ENCODE measurements at places on chromosomes 7 and 10. TPM values are rescaled to one million over a fixed set of nuclear protein-coding genes. Genes with fewer than 3 reads are reported as not detected.

GRCh38 chr7:816751-817671 lies 15.3 kb upstream of the SUN1 start:
- no peaks in the 10 kb centered on the region for H3K36me3 ChIP-seq
- H3K27ac ChIP-seq = peak overlapping the region; percentile 40
- H3K4me1 ChIP-seq = peaks cover 4% of the 10 kb centered on the region
- H3K27me3 ChIP-seq = no peaks in the 10 kb centered on the region

GRCh38 chr10:102985811-102986210 lies 67.7 kb downstream of the CNNM2 start:
- no peaks in the 10 kb centered on the region for H3K4me1 ChIP-seq
- DNase-seq = no peak
- no peaks in the 10 kb centered on the region for H3K27me3 ChIP-seq

GRCh38 chr7:104969183-104969582 lies 44.8 kb upstream of the KMT2E start:
- DNase-seq = no peak
- H3K27me3 ChIP-seq = no peaks in the 10 kb centered on the region
- H3K4me1 ChIP-seq = peaks cover 13% of the 10 kb centered on the region
- H3K4me3 ChIP-seq = no peak overlapping the region

DNA sequence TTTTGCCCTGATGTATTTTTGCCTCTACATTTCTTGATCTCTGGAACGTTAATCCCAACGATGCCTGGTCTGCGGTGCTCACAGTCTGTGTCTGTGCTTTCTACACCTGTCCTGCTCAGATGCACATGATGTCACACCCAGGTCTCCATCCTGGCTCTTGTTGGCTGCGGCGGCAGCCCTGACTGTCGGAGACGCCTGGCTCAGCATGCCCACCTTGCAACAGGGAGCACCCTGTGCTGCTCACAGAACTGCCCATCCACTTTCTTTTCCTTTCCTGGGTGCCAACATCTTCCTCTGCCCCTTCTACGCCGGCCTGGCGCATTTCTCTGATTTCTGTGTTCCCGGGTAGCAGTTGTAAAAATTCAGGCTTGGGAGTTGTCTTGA lies 106.2 kb downstream of the CUX1 start:
- no peaks in the 10 kb centered on the region for H3K27me3 ChIP-seq
- DNase-seq = no peak
- peaks cover 7% of the 10 kb centered on the region for H3K4me1 ChIP-seq
- H3K4me3 ChIP-seq = no peak overlapping the region

DNA sequence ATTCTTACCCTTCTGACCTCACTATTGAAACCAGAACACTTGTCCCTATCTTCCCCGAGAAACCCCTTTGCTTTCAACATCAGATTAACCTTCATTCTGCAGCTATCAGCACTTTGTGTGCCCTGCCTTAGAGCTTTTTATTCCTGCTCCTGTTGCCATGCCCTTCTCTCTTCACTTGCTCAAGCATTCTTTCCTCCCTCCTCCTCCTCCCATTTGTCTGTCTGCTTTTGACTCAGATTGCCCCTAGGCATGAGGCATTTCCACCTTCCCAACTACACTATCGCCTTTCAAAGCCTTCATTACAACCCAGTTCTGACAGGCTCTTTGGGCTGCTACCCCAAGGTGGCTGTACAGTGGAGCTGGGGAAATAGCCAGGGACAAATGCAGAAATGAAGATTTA lies 143.3 kb downstream of the SLC25A13 start:
- H3K27ac ChIP-seq = no peak overlapping the region
- H3K27me3 ChIP-seq = no peaks in the 10 kb centered on the region
- no peak for DNase-seq
- H3K4me3 ChIP-seq = no peak overlapping the region

GRCh38 chr7:85023916-85024315 lies 162.9 kb downstream of the SEMA3D start:
- no peak overlapping the region for H3K4me3 ChIP-seq
- H3K4me1 ChIP-seq = no peaks in the 10 kb centered on the region
- H3K27ac ChIP-seq = no peak overlapping the region
- no peaks in the 10 kb centered on the region for H3K36me3 ChIP-seq
- H3K27me3 ChIP-seq = no peaks in the 10 kb centered on the region

Gene CCDC3
- total RNA-seq = 33.5 TPM

Gene MSMB
- not detected for total RNA-seq

Gene SEM1
- total RNA-seq = 45.4 TPM

Gene DIP2C
- 22.6 TPM for total RNA-seq

Data from kidney (tissue), 22 donors.